ENCODE measurements at places on chromosomes 5 and 9.

DNA sequence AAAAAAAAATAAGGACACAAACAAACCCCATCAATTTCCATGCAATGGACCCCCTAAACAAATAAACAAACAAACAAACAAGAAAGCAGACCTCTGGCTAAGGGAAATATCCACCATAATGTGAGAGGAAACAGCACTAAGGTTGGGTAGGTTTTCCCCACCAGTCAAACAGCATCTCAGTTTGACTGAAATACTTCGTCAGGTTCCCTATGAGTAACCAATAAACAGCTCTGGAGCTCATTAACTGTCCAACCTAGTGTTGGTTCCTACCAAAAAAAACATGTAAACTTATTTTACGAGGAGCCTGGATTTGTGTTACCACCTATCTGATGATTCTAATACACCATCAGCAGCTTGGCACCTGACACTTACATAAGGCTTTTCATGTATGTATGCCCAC is 198.5 kb upstream of the TARS1 start:
- DNase-seq = no peak

GRCh38 chr5:39121922-39122321 is 47.7 kb upstream of the RICTOR start:
- no peak for DNase-seq

GRCh38 chr9:15287309-15287708 is 19.7 kb downstream of the TTC39B start:
- no peak for DNase-seq

DNA sequence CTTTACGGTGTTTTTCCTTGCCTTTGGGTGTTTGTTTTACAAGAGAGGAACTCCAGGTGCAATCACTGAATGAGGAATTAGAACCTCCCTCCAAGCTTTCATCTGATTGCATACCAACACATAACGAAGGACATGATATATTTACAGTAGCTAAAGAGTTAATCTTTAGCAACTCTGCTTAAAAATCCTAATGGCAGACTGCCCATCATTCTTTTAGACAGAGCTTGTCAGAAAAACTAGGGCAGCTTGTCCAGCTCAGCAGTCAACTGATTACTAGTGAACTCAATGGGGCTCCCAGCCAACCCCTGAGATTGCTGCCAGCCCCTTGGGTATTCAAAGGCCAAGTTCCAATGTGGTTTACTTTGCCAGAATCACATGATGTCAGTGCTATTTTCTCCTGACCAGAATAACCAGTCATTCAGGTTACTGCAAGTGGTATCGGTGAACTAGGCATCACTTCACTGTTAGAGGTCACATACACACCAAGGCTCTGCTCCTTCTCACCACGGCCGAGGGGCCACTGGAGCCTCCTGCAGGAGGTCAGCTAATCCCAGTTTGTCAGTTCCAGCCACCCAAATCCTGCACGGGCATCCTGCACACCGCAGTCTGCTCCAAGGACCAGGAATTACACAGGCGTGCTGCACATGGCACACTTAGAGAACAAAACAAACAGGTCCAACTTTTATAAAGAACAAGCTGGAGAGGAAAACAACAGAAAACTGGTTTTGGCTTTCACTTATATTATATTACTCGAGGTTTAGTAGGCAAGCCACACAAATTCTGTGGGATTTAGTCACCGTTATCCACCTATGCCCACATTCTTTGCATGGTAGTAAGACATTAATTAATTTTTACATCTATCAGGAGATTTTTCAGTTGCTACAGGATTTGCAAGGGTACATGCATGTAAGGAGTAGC is 62.5 kb downstream of the NFIB start:
- DNase-seq = no peak

DNA sequence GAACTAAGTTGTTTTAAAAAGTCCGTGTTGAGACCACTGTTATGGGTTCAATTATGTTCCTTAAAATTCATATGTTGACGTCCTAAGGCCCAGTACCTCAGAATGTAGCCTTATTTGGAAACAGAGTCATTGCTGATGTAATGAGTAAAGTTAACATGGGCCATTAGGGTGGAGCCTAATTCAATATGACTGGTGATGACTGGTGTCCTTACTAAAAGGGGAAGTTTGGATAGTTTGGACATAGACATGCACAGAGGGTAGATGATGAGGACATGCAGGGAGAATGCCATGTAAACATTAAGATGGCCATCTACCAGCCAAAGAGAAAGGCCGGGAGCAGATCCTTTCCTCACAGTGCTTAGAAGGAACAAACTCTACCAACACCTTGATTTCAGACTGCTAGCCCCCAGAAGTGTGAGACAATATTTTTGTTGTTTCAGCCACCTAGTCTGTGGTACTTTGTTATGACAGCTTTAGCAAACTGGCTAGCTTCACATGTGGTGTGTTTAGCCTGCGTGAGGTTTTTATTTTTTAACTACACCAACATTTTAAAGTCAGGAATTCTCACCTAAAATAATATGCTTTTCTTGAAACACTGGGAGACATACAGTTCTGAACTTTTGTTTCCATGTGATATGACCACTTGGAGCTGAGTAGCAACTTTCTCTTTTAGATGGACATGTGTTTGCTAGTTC is 135.3 kb downstream of the YIPF5 start:
- no peak for DNase-seq

GRCh38 chr9:73146111-73146815 is 5.4 kb upstream of the ANXA1 start:
- no peak for DNase-seq

GRCh38 chr5:154614595-154614994 is 136.6 kb upstream of the HAND1 start:
- no peak for DNase-seq
